ENCODE measurements at places on chromosomes 2 and 18.

DNA sequence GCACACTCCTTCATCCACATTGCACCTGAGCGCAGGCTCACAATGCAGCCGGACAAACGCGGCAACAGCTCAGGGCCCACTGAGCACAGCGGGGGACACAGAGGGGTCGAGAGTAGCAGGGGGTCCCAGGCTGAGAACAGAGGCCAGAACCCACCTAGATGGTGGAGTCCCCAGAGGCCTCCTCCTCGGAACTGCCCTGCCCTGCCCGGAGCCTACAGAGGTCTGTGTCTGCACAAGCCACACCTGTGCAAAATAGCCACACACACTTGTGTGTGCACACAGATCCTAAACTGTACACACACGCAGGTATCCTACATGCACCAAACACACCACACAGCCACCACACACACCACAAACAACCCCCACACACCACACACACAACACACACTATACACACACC is 72.8 kb downstream of the TMEM18 start:
- no peak for DNase-seq

DNA sequence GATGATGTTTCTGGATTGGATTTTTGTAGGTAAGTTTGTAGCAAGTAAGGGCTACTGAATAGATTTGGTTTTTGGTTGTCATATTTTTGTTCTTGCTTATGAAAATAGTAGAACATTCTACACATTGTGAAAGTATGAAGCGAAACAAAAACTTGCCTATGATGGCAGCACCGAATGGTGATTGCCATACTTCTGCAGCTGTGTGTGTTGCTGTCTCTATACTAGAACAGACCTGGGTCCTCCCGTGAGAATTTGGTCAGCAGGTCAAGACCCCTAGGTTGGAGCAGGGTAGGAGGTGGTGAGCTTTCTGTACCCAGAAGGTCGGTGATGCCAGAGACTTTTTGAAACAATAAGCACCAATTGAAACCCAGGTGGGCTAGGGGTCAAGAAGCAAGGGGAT is 322.6 kb downstream of the PRKCE start:
- DNase-seq, result no peak

DNA sequence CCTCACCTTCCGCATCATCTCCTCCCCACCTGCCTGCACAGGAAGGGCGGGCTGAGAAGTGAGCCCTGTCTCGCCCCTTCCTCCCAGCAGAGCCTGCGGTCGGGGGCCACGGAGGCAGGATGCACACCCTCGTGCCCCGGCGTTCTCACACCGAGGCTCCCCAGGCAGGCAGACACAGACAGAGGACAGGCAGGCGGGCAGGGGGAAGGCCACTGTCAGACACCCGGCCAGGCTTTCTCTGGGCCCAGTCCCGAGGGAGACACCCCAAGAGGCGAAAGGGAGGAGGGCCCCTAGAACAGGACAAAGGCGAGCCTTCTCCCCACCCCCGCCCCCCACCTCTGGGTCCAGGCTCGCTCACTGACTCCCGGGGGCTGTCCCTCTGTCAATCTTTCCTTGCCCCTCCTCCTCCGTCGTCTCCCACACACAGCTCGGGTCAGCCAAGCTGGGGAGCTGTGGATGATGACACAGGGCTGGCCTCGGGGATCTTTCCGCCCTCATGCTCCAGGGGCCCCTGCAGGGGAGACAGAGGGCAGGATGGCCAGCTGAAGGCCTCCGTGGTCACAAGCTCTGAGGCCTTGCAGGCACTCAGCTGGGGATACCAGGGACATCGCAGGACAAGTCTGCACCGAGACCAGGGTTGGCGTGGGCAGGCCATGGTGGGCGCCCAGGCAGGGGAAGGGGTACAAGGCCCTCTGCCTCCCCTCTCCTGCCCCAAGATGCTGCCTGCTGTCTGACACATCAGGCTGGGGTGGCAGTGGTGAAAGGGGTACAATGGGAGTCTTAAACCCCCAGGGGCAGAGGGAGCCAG is 24.9 kb downstream of the BIN1 start:
- DNase-seq, result peak; percentile 86

DNA sequence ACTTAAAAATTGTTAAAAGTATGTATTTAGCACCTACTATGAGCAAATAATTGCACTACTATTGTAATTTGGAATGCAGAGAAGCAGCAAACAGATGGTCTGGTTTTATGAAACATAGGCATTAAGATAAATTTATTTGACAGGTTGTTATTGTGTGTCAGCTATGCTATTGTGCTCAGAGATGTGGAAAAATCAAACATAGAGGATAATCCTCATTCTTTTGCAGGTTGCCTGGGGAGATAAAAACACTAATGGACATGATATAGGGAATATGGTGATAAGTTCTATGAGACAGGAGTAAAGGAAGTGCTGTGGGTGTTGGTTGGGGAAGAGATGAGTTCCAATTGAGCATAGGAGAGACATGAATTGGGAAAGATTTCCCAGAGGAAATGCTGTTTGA is 71.3 kb downstream of the PPP1R1C start:
- DNase-seq, result no peak

GRCh38 chr2:197433780-197434438 is 919 bp downstream of the SF3B1 start:
- no peak for DNase-seq

- DNase-seq, result peak; percentile 37
These were observed 78.0 kb downstream of the SOWAHC start for GRCh38 chr2:109692013-109692743.

Data from uterus (tissue), 4 donors.